Stimulated activated CD8-positive, alpha-beta memory T cell treated with anti-CD3 and anti-CD28 coated beads, Interleukin-7, amount 100 ng/mL, for 24 hours (primary cell): ENCODE measurements at places on chromosomes 4 and X.

DNA sequence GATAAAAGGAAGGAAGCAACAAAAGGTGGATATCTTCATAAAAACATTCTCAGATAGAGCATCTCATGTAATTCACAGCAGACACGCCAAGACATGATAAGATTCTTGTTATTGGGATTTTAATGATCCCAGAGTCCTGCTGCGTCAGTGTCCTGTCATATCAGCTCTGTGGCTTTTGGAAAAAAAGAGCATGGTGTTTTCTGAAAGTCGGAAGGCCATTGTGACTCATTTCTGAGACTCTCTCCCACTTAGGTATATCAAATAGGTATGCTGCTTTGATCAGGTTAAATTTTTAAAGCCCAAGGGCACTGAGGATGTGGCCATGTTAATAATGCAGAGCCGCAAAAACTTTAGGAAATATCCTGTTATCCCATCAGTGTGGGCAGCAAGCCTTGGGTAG, 481.0 kb downstream of the KCNIP4 start:
- no peak for DNase-seq

- DNase-seq, result no peak
These were observed 44.3 kb downstream of the GPRIN3 start for GRCh38 chr4:89263265-89263664.

DNA sequence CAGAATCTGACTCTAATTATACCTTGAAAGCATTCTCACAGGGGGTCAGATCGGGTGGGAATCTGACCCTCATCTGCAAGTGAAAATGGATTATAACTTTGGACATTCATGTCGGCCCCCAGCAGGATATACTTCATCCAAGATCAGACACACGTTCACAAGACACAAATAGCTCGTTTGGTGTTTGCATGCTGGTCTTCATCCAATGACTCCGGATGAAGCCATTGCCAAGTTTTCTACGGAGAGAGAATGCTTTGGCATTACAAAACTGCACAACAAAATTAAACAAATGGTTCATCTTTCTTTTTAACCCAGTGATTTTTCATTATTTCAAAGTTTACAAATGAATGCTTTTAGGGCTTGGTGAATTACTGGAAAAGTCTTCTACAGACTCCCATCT, 105.5 kb downstream of the MID1 start:
- no peak for DNase-seq

DNA sequence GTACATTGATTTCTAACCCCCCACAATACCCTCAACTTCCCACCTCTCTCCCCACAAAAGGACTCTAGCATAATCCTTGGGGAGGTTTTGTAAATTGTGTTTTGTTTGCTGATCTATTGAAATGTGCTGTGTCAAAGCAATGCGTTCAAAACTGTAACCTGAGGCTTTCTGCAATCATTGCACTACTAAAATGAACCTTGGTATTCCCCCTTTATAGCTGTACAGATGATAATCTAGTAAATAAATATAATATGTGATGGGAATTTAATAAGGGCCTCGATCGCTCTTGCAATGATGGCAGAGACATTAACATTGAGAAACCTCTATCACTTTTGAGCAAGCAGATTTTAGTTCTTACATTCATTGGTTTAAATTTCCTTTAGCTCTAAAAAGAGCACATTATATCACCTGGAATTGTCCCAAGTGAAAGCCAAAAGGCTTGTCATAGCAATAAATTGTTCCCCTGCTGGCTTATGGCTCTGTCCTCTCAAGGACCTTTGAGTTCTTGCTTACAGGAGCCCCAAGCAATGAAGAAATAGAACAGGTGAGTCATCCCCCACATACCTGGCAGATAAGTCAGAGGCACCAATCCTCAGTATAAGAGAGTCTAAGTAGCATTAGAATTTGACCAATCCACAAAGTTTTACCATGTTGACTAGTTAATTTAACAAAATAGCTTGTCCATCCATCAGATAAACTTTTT, 18.4 kb upstream of the ACE2 start:
- no peak for DNase-seq

DNA sequence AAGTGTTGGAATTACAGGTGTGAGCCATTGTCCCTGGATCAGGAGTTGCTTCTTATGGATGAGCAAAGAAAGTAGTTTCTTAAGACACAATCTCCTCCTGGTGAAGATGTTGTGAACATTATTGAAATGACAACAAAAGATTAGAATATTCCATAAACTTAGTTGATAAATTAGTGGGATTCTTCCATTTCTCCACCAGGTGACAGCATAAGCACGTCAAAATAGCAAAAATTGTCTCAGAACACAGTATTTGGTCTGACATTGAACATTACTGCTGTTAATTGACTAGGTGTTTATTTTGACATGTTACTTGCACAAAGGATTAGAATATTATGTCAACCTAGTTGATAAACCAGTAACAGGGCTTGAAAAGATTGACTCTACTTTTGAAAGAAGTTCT, 21.6 kb downstream of the CLDN34 start:
- DNase-seq, result no peak

DNA sequence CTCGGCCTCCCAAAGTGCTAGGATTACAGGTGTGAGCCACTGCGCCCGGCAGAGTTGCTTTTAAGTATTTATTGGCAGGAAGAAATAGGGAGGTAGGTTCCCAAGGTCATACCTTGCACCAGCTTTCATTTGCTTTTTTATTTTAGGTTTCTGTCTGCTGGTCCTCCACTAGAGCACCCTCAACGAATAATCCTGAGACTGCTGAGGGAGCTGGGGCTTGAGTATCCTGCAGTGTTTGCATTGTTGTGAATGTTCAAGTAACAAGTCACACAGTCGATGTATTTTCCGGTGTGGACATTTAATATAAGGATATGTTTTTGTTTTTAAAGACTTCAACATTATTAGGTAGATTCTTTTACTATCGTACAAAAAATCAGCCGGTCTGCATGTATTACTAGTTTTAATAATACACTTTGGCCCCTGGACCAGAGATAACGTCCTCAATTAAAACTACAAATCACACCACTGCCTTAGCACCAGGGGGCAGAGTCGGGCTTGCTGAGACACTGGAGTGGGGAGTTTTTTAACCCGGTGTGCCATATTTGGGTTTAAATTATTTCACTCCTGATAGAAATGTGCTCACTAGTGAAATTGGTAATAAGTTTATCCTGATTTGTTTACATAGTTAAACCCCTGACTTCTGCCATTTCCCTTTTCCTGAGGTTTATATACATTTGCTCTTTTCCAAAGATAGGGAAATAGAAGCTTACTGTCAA, 11.6 kb downstream of the SMIM20 start:
- DNase-seq, result no peak

- DNase-seq, result no peak
These were observed 56.8 kb downstream of the CXCL13 start for GRCh38 chr4:77662396-77662795.

- DNase-seq, result no peak
These were observed 1.9 kb upstream of the TAF1 start for GRCh38 chrX:71364221-71364620.

DNA sequence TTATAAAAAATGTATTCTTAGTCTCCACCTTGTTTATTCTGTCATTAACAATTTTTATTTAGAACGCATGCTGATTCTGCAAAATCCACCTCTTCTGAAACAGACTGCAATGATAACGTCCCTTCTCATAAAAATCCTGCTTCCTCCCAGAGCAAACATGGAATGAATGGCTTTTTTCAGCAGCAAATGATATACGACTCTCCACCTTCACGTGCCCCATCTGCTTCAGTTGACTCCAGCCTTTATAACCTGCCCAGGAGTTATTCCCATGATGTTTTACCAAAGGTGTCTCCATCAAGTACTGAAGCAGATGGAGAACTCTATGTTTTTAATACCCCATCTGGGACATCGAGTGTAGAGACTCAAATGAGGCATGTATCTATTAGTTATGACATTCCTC, 75.6 kb upstream of the SMARCA5 start:
- DNase-seq, result no peak

- DNase-seq, result no peak
These were observed 141.3 kb upstream of the NALF2 start for GRCh38 chrX:69362856-69363255.

GRCh38 chr4:149910604-149911350, 95.1 kb upstream of the IQCM start:
- DNase-seq, result no peak

GRCh38 chr4:125388613-125389012, 73.9 kb downstream of the FAT4 start:
- DNase-seq, result no peak

GRCh38 chr4:172740434-172740833, 428.2 kb upstream of the GALNT7 start:
- no peak for DNase-seq

GRCh38 chr4:8229331-8229975, 30.4 kb downstream of the SH3TC1 start:
- DNase-seq, result no peak

GRCh38 chrX:38538134-38538533, 23.2 kb upstream of the TSPAN7 start:
- DNase-seq, result no peak

DNA sequence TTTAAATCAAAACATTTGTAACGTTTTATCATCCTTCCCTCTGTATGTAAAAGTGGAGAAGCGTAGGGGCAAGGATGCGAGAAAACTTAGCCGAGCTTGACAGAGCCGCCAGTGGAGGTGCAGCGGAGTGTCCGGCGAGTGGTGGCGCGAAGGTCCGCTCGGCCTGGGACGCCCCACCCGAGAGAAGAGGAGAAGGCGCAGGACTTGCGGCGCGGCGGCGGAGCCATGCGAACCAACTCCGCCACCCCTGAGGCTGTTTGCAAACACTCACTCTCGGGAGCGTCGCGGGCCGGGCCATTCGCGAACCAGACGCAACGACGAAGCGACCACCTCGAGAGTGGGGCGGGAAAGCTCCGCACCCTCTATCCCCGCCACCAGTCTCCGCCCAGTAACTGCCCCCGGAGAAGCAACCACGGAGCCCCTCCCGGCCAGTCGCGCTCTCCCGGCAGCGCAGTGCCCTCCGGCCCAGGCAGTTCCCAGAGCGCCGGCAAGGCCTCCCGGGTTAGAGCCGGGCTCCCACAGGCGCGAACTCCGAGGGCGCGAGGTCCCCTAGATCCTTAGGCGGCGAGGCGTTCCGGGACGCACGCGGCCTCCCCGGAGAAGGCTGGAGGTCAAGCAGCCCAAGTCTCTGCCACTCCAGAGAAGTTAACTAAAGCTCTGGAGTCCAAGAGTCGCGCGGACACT, 2.3 kb upstream of the MAB21L2 start:
- no peak for DNase-seq

- DNase-seq, result no peak
These were observed 69.5 kb downstream of the TRIM2 start for GRCh38 chr4:153273751-153274150.

GRCh38 chr4:156594624-156595023, 377.0 kb downstream of the PDGFC start:
- DNase-seq, result no peak

- DNase-seq, result no peak
These were observed 791.0 kb upstream of the DIAPH2 start for GRCh38 chrX:95893636-95894035.

DNA sequence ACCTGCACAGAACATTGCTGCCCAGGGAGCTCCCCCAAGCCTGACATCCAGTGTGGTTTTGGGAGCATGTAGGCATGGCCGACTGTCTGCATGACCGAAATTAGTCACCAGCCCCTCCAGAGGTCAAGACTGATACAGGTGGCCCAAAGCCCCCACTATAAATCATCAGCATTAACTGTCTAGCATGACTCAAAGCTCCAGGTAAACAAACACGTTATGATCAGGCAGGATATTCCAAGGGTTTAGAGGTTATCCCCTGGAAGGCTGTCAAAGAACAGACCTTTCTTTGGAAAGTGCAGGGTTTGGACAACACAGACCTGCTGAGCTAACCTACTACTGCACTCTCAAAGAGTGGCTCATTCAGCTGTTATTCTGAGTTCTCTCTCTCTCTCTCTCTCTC, 2.1 kb upstream of the FAM9A start:
- DNase-seq, result no peak
